Stimulated activated CD4-positive, alpha-beta T cell treated with anti-CD3 and anti-CD28 coated beads, Interleukin-12 subunit alpha, Interleukin-12 subunit beta, amount 100 ng/mL, for 4 hours (primary cell): ENCODE measurements at places on chromosomes 5 and 9.

- DNase-seq = no peak
Observed at GRCh38 chr9:18385696-18386490, 88.1 kb upstream of the ADAMTSL1 start.

DNA sequence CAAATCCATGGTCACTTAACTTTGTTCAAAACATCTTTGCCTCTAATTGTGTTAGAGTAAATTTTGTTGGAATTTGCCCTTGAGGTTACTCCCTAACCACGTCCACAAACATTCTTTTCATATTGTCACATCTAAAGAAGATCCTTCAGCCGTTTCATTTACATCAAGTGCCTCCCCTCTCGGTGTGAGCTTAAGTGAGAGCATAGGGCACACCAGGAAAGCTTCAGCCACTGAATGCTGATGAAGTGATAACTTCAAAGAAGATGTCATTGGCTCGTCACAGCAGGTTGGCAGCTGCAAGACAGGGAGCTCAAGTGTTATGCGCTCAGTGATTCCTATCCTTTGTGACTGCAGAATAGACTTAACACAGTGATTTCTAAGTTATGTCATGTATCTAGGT is 49.6 kb upstream of the ADAMTS19 start:
- no peak for DNase-seq

DNA sequence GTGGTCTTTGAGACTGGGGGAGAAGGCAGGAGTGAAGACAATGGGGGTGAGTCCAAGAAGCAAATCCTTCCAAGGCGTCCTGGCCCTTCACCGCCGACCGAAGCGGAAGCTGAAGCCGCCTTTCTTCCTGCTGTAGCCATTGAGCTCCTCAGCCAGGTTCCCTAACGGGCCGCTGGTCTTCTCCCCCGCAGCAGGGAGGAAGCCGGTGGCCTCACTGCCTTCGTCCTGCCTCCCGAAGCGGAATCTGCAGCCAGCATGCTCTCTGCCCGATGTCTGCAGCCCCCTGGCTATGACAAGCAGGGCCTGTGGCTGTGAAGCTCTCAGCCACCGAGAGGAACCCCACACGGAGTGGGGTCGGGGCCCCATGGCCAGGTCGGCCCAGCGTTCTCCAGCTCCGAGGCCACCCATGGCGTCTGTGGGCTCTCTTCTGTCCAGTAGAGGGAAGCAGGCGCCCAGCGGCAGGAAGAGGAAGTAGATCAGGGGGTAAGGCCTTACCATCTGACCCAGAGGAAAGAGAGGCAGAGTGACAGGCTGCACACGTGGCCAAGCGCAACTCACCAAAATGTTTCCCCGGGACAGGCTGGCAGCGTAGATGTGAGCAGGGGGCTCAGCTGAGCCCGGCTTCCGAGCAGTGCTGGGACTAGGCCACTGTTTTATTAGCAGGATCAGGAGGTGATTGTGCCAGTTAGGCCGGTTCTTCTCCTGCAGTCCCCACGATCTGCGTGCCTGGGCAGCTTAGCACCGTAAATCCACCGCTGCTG is 3.1 kb downstream of the QRFP start:
- DNase-seq = no peak

DNA sequence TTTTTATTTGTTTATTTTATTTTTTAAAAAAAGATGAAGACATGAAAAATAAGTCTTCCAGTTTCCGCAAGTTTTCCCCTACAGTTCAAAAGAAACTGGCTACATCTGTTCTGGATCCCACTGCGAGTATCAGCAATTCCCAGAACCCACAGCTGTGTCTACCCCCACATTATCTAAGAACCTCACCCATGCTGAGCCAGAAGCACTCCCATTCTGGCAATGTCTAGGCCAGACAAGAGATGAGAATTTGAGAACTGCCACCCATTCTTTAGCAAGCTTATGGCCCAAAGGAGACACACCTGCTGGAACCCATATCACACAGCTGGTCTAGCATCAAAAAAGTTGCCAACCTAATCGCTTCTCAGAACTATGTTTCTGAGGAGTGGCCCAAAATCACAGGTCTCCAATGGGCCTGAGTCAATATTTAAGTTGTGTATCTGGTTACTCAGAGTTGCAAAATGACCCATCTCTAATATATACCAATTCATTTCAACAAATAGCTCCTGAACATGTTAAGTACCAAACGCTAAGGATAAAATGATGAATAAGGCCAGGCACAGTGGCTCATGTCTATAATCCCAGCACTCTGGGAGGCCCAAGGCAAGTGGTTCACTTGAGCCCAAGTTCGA is 27.1 kb downstream of the MTMR12 start:
- DNase-seq = no peak

DNA sequence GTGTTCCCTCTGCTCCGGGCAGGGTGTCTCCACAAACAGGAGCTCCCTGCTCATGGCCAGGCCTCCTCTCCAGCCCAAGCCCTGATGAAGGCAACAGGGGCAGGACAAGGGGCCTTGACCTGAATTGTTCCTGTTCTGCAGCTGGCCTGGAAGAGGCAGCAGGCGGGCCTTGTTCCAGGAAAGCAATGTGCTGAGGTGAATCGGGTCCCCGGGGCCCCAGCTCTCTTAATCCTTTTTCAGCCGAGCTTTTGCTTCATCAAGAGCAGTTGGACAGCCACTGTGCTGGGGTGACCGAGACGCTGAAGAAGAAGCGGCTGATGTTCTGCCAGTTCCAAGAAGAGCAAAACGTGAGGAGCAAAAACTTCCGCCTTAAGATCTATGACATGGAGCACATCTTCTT is 41.4 kb downstream of the CCDC180 start:
- DNase-seq = no peak

DNA sequence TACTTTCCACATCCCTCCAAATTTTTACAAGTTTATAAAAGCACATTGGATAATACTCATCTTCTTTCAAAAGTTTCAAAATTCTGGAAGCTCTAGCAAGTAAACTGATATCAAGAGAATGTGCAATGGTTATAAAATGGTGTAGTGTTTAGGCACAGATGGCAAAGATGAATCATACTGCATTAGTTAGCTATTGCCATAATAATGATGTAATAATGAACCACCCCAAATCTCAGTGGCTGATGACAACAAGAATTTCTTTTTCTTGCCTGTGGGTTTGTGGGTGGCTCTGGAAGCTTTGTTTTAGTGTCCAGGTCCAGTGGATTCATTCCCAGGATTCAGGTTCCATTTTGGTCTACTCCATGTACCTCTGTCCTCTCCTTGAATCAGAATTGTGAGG is 319.0 kb downstream of the BRINP1 start:
- no peak for DNase-seq

DNA sequence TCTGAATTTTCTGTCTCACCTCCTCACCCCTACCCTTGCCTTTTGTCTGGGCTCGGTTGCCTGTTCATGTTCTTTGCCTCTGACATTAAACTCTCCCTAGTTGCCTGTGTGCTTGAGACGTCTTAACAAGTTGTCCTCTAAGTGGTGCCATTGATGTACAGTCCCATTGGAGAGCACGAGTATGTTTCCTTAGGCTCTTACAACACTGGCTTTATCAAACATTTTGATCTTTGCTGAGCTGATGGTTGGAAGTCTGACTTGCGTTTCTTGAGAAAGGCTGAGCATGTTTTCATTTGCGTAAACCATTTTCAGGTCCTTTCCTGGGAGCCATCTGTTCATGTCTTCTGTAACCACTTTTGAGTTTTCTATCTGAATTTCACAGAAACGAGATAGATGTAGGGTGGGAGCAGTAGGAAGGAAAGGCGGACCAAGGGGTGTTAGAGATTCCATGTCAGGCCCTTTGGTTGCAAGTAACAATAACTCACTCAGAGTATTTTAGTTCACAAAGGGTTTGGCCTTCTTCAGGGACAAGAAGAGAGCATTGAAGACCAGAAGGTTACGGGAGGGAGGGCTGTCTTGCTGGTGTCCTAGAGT is 35.4 kb downstream of the OTULIN start:
- DNase-seq = no peak

GRCh38 chr5:175724314-175725275 is 66.7 kb downstream of the HRH2 start:
- DNase-seq = no peak

DNA sequence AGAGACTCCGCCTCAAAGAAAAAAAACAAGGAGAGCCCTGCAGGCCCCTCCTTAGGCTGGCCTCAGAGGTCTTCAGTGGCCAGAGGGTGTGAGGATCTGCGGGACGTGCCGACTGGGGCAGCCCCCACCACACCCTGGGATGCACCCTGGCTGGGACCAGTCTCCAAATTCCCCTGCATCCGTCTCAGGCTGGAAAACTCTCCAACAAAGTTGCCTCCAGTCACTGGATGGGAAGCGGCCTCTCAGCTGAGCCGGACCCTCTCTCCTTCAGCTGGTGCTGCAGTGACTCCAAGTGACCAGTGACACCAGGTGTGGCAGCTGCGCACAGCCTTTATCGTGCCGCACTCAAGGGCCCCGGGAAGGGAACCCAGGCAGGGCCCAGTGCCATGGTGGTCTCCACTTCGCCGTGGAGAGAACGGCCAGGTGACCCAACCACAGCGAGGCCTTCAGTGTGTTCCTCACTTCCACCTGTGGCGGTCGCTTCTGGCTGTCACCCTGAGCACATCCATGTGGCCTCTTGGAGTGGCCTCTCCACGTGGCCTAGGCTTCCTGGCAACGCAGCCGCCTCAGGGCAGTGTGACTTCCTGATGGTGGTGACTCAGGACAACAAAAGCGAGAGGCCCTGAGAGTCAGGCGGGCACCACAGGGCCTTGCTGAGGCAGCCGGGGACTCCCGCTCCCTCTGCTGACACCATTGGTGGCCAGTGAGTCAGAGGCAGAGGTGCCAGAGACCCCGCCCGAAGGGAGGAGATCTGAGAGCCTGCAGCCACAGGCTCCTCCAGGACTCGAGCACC is 19.3 kb upstream of the CAMSAP1 start:
- peak; percentile 54 for DNase-seq
